ENCODE measurements at places on chromosomes 3 and 15.

DNA sequence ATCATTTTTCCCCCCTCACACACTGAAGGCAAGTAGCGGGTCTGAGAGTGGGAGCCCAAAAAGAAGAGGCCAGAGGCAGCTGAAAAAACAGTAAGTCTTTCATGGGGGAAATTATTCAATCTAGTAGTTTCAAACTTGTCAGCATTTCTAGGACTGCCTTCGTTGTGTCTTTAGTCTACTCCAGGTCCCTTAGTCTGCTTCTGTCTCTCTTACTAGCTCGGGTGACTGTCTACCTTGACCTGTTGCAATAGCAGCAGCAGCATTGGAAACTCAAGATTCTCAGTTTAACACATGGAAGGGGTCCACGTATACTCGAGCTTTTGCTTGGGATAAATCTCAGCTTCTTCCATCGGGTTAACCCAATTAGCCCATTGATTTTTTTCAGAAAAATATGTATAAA, 28.9 kb downstream of the CHD2 start:
- no peak for DNase-seq

DNA sequence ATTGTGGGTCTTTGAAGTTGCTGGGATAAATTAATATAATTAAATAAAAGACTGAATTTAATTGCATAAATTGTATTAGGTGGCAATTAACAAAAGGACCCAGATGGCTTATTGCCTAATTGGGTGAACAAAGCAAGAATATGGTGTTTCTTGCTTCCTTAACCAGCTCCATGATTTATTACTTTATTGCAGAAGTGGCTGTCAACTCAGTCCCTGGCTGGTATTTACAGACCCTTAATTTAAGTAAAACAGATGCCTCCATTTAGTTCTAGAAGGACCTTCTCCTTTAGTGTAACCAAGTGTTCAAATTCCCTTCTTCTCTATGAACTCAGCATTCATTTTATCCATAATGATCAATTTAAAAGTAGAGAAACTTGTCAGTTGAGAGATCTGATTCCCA, 35.1 kb downstream of the DPH3 start:
- no peak for DNase-seq

DNA sequence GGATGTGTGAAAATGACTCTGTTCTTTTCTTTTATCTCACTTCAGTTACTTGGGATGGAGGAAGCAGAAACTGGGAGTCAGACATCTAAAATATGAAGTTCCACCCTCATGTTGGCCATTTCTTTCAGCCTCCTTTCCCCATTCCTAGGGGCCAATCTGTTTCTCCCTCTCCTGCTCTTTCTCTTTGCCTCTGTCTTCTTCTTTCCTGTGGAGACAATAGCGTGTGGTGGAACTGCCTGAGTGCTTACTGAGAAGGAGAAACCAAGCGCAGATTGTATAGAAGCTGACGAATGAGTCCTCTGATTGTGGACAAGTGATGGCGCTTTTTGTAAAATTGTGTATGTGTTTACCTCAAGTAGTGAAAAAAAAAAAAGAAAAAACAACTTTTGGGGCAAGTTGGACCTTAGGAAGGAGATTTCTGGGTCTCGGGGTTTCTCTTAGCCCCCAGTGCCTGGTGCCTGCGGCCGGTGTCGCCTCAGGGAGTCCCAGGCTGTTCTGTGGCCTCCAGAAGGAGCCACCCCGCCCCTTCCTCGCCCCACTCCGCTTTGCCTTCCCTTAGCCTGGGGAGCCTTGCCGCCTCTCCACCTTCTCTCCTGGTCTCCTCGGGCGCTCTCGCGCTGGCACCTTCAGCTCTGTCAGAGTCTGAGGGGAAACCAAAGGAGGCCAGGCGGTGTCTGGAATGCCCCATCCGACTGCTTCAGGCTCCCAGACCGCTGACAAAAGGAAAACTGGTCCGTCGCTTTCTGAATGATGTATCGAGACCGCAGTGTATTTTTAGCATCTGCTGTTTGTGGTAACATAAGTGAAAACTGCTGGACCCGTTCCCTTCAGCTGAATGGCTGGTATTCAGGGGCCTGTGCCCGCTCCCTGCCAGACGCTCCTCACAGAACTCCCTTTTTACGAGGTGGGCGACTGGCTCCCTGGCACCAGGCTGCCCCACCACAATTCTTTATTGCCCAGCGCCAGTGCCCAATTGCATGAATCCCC, 30.1 kb downstream of the SCG5 start:
- DNase-seq: no peak

- DNase-seq: no peak
Observed at GRCh38 chr3:47243419-47244147, 39.0 kb downstream of the KIF9 start.

DNA sequence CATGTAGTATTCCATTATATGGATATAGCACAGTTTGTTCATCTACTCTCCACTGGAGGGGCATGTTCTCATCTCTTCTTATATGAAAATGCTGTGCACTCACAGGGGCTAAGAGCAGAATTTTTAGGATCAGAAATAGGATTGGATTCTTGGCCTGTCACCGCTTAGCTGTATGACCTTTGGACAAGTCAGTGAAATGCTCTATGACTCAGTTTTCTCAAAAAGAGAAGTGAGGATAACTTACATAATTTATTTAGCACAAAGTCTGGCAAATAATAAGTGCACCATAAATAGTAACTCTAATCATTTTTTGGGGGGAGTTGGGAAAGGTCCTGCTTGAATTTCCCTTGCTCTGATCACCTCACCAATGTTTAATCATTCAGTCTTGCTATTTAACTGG, 103.7 kb upstream of the LRIG1 start:
- no peak for DNase-seq

GRCh38 chr3:134407239-134407625, 33.0 kb upstream of the AMOTL2 start:
- no peak for DNase-seq

- no peak for DNase-seq
Observed at GRCh38 chr3:40387895-40388254, 891 bp downstream of the ENTPD3 start.

DNA sequence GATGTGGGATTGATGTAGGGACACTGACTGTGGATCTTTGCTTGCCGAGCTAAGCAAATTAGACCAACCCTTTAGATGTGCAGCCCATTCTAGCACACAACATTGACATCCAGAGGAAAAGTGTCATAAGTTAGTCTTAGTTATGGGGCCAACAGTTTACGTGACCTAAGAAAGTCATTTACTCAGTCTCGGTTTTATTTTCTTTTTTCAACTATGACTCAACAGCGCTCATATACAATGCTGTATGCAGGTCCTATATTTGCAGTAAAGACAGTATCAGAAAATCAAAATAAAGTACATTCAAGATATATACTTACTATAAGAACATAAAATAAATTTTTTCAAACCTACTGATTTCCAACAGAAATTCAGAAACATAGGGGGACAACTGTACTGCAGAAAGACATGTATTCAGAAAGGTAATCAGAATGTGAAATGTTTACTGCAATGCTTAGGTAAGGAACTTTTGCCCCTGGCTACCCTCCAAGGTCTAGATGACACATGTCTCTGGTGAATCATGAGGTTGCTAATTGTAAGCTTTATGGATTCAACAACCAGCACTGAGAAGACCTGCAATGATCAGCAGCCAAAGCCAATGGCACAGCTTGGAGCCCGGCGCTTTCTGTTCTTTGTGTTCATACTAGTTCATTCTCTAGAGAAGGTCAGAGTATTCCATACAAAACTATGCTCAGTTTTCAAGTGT, 317.5 kb upstream of the CNTN6 start:
- DNase-seq: no peak

- no peak for DNase-seq
Observed at GRCh38 chr15:75008629-75009326, 13.4 kb downstream of the SCAMP5 start.

DNA sequence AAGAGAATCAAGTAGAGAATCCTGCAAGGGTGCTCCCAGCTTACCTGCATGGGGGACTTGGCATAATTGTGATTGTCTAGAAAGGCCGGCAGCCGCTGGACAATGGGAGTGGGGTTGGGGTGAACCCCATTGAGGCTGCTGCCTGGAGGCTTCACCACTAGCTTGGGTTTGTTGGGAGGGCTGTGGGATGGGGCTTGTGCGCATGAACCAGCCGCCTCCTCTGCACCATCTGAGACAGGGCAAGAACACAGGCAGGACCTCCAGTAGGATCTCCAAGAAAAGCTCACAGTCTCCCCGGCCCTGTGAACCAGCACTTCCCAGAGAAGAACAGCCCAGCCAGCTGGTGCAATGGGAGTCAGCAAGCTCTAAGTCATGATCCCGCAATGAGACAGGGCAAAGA, 39.8 kb downstream of the SEMA3G start:
- no peak for DNase-seq

DNA sequence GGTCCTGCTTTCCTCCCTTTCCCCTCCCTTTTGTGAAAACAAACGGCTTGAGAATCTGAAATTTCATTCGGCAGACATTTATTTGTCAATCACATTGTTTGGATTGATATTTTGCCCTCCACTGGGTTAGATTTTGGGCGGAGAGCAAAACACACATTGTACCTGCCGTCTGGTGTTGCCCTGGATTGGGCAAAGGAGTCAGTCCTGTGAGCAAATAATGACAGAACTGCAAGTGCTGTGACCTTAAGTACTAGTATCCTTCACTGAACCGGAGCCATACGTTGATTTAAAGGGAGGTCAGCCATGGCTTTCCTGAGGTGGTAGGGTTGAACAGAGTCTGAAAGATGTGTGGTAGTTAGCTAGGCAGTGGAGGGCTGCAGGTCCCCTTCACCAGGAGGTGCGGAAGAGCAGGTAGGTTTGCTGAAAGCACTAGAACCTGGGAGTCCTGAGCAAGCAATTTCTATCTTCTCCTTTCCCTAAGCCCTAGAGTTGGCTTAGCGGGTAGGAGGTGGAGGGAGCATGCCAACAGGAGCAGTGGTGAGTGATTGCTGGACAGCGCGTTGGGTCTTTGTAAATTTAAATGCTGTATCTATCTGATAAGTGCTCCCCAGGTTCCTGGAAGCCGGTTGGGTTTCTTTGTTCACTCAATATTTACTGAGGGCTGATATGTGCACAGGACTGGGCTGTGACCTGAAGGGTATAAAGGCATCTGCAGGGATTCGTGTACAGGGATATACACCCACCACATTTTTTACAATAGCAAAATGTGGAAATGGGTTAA, 2.0 kb downstream of the PDIA5 start:
- DNase-seq: no peak

GRCh38 chr3:73056845-73057150, 4.7 kb upstream of the EBLN2 start:
- no peak for DNase-seq

DNA sequence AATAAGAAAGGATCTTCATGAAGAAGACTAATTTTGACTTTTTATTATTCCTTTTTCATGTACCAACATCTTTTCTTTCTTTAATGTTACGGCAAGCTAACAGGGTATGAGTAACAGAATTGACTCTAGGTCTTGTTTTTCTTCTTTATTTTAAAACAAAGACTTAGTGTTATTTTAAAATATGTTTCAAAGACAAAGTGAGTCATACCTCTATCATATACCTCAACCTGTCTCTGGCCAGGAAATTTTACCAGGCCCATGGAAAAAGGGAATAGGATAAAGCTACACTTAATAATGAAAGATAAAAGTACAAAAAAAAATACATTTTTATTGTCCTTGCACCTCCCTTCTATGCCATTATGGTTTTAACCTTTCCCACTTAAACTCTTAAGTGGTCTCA, 57.4 kb downstream of the ZNF148 start:
- DNase-seq: no peak

GRCh38 chr3:155428563-155428962, 135.1 kb upstream of the STRIT1 start:
- no peak for DNase-seq

DNA sequence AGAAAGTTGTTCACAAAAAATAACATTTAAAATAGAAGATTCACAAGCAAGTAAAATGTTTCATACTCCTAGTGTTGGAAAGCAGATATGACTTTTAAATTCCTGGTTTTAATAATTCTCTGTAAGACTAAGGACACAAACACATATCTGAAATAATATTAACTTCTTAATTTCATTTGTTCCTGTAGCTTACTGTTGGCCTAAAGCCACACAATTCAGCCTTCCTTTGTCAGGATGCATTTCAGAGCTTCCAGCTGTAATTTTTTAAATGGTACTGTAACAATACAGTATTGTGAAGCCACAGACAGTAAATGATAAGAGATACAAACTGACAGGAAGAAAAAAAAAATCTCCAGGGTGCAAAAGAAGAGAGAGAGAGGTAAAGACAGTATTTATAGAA, 84.2 kb downstream of the TMCC1 start:
- DNase-seq: no peak

GRCh38 chr3:118587847-118588246, 446.8 kb downstream of the IGSF11 start:
- DNase-seq: no peak

GRCh38 chr3:134317106-134317947, 56.9 kb downstream of the AMOTL2 start:
- DNase-seq: no peak

DNA sequence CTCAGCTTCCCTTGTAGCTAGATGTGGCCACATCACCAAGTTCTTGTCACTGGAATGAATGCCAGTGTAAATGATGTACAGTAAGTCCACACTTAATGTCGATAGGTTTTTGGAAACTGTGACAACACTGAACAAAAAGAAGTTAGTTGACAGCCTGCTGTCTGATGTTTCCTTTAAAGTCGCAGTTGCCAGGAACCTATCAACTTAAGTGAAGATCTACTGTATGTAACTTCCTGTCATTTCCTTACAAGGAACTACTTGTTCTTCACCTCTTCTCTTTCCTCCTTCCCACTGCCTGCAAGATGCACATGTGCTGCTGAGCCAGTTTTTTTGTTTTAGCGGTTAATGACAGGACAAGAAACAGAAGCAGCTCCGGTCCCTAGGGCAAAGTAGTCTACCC, 44.6 kb downstream of the HDGFL3 start:
- no peak for DNase-seq

DNA sequence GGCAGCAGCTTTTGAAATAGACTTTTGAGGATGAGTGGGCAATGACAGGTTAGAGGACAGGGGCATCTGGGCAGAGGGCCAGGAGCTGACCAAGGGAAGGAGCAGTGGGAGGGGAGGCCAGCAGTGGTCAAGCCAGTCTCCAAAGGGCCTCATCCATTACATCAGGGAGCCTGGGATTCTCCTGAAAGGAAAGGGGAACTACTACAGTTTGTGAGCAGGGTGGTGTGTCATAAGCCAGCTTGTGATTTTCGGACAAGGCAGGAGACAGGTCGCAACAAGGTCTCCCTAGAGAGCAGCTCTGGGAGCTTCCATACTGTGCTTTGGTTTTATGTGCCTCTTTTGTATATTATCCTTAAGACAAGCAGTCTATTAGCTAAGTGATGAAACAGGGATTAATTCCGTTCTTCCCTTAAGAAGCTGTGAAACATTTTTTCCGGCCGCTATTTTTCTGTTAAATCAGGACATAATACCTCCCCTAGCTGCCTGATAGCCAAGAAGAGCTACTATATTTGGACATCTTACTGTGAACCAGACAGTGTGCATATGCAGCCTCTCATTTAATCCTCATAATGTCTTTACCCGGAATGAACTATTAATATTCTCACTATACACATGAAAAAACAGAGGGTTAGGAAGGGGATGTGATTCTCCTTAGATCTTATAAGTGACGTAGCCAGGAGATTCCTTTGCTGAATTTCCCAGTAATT, 46.4 kb downstream of the C2CD4B start:
- no peak for DNase-seq

DNA sequence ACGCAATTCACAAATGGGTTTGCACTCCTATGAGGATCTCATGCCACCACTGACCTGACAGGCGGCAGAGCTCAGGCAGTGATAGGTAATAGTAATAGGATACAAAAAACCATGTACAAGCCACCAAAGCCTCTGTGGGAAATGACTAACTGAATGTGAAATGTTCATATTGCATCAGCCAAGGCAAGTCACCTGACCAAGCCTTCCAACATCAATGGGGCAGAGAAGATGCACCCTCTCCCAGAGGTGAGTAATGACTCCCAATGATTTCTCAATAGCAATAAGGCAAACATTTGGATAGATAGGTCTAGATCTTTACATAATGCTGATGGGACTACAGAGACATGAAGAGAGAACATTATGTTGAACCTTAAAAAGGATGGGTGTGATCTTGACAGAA, 14.9 kb downstream of the CNTN3 start:
- DNase-seq: no peak

Measured in GM12891 (cell line).